Esophagus squamous epithelium (tissue), 5 donors: ENCODE measurements at places on chromosomes 12 and 14. TPM values are rescaled to one million over a fixed set of nuclear protein-coding genes. Genes with fewer than 3 reads are reported as not detected.

The SSPN gene
- total RNA-seq: 0.99 TPM

- DNase-seq: no peak
Observed at GRCh38 chr12:100927826-100928225, 133.2 kb downstream of the ANO4 start.

GRCh38 chr12:124026755-124027745 is 54.0 kb downstream of the ZNF664 start:
- no peak for DNase-seq

GRCh38 chr14:37078131-37078530 is 94.3 kb downstream of the SLC25A21 start:
- no peak for DNase-seq
